Heart left ventricle (tissue), 16 donors: ENCODE measurements at places on chromosomes 2 and 18. TPM values are rescaled to one million over a fixed set of nuclear protein-coding genes. Genes with fewer than 3 reads are reported as not detected.

Gene ASIC4
- polyA plus RNA-seq = 0.08 TPM

Gene UGT1A7
- not detected for polyA plus RNA-seq

Gene VWA3B
- polyA plus RNA-seq = 0.11 TPM

Gene DPY30
- 64.3 TPM for polyA plus RNA-seq

Gene GALR1
- under 0.01 TPM for polyA plus RNA-seq

Gene KIF5C
- polyA plus RNA-seq = 0.28 TPM

GRCh38 chr2:2757764-2758163 is 426.7 kb upstream of the MYT1L start:
- H3K4me3 ChIP-seq = no peak overlapping the region
- no peak for DNase-seq

DNA sequence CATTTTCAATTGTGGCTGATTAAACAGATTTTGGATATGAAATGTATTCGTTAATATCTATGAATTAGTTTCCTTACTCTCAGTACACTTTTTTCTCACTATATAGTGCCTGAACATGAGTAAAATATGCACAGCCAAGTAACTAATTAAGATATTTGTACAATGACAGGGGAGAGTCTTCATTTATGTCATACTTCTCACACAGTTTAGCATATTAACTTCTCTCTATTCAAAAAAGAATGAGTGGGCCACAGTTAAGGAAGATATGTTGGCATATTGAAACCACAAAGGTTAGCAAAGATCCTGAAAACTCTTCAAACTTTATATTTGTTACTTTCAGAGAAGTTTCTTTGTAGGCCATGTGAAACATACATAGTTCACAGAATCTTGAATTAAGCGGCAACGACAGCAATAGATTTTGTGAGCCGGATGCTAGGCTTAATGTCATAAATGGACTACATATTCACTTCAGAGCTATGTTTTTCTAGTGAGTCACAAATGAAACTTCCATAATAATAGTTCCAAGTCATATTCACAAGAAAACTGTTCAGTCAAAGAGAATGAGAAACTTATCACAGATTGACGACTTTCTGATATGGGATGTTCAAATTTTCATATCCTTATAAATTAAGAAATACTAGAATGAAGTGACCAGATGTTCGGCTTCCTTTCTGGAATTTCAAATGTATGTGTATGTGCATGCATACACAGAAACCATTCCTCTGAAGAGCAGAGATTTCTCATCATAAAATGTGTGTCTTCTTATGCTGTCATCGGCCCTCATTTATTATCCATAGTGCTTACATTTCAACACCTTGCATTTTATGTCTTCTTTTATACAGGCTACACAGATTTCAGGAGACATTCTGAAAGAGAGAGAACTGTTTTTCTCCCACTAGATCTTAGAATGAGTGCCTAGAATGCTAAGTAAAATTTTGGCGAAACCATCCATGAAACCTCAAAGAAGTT is 584.0 kb downstream of the SATB2 start:
- H3K36me3 ChIP-seq = no peaks in the 10 kb centered on the region
- H3K27ac ChIP-seq = no peak overlapping the region
- H3K4me1 ChIP-seq = no peaks in the 10 kb centered on the region
- no peak overlapping the region for H3K4me3 ChIP-seq

DNA sequence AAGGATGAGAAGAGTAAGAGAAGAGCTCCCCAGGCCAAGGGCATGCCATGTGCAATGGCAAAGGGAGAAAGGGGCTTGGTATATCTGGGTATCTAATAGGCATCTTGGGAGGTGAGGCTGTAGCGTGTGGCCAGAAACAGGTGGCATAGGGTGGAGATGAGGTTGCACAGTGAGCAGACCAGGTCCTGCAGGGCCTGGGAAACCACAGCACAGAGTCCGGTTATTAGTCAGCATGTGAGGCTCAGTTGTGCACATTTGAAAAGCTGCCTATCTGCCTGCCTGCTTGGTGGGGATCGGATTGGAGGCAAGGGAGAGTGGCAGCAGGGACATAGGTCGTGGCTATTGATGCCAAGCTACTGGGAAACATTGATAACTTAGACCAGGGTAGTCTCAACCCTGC is 190.6 kb downstream of the TPGS2 start:
- peak overlapping the region; percentile 43 for H3K27ac ChIP-seq
- H3K4me3 ChIP-seq = no peak overlapping the region
- no peaks in the 10 kb centered on the region for H3K36me3 ChIP-seq
- no peaks in the 10 kb centered on the region for H3K27me3 ChIP-seq

DNA sequence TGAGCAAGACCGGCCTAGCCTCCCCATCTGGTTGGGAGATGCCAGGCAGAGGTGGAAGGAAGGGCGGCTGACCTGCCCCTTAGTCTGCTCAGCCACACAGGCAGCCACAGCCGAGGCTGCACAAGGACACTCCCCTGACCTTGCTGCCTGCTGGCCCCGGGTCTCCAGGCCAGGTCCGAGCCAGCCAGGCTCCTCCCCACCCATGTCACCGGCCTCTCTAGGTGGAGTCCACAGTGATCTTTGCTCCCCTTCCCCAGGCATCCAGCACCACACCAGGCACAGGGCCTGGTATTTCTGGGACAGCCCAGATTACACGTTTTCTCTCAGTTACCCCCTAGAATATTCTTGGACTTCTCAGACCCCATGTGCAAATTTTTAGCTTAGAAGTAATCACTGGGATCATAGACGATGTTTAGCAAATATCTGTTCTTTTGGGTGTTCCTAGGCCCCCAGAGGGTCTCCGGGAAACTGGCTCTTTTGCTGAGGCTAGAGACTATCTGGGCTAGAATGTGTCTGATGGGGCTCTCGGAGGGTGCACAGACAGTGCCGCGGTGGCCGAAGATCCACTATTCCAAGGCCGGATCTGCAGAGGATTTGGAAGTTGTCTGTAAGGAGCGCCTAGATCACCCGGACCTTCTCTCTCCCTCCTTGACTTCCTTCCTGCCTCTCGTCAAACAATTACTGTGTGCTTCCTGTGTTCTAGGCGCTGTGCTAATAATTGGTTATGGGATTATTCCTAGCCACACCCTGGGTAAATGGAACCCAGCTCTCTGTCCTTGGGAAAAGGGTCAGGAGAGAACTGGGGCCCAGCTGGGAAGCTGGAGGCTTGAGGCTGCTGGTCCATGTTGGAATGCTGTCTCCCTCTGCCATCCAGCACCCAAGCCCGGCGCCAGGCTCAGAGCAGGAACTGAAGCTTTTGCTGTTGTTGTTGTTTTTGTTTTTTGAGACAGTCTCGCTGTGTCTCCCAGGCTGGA is 46.9 kb downstream of the ODC1 start:
- no peak overlapping the region for H3K4me3 ChIP-seq
- H3K4me1 ChIP-seq = peaks cover 67% of the 10 kb centered on the region
- H3K36me3 ChIP-seq = no peaks in the 10 kb centered on the region
- DNase-seq = no peak
- H3K27me3 ChIP-seq = no peaks in the 10 kb centered on the region
